MG63 (cell line): ENCODE measurements at places on chromosomes 7 and 10.

DNA sequence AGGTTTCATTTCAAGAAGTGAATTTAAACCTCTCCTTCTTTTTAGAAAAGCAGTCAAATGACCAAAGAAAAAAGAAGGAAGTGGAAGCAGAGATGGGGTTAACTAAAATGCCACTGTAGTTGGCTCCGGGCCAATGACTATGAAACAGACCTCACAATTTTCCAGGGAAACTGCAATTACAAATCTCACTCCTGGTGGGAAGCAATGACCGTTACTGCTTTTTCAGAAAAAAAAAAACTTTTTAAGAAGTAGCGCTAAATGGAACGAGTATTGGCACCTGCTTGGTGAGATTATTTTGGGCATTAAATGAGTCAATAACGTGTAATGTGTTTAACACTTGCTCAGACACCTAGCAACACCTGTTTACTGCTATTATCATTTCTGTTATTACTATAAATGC lies 1.2 kb downstream of the SFRP4 start:
- DNase-seq, result no peak

DNA sequence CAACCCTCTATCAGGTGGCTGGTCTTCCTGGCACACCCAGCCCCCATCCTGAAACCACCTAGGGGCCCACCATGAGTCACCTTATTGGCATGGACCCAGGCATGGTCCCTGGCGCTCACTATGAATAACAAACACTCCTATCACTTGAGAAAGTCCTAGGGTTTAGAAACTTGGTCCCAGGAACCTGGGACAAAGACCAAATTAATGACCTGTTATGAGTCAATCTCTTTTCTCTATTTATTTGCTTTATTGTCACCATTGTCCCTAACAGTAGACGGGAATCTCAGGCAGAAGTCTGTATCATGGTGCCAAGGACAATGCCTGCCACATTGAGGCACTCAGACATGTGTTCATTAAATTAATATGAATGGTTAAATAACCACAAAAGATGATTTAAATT lies 599.6 kb upstream of the C7orf33 start:
- no peak for DNase-seq

GRCh38 chr10:96584035-96584434 lies 2.8 kb downstream of the TM9SF3 start:
- no peak for DNase-seq

DNA sequence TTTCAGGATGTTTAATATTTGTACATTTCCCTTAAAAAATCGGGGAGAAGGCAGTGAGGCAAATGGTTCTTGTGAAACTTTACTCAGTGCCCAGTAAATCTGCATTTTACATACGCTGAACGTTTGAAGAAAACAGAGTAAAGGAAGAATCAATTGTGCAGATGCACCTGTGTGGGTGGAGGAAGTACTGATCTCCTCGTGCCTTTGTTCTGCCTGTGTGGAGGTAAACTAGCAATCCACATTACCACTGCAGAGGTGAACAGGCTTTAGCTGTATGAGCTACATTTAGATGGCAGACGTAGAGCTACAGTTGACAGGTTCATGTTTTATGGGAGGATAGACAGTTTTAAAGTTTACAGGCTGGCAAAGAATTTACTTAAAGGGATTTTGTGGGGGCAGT lies 62.7 kb upstream of the VIPR2 start:
- DNase-seq, result no peak

DNA sequence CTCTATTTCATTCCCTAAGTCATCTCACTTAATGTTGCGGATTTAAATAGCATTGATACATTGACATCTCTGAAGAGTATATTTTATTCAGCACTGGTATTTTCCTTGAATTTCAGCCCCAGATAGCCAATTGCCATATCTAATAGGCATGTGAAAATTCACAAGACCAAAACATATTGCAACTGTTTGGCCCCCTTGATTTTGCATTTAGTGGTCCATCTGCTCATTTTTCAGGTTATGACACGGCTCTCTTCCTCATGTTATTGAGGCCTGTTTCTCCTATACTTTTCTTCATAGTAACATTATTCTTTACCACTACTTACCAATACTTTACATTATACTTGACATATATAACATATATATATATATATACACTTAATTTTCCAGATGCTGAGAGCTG lies 43.7 kb downstream of the MKLN1 start:
- no peak for DNase-seq

GRCh38 chr10:33927347-33927746 lies 592.9 kb upstream of the NRP1 start:
- no peak for DNase-seq

DNA sequence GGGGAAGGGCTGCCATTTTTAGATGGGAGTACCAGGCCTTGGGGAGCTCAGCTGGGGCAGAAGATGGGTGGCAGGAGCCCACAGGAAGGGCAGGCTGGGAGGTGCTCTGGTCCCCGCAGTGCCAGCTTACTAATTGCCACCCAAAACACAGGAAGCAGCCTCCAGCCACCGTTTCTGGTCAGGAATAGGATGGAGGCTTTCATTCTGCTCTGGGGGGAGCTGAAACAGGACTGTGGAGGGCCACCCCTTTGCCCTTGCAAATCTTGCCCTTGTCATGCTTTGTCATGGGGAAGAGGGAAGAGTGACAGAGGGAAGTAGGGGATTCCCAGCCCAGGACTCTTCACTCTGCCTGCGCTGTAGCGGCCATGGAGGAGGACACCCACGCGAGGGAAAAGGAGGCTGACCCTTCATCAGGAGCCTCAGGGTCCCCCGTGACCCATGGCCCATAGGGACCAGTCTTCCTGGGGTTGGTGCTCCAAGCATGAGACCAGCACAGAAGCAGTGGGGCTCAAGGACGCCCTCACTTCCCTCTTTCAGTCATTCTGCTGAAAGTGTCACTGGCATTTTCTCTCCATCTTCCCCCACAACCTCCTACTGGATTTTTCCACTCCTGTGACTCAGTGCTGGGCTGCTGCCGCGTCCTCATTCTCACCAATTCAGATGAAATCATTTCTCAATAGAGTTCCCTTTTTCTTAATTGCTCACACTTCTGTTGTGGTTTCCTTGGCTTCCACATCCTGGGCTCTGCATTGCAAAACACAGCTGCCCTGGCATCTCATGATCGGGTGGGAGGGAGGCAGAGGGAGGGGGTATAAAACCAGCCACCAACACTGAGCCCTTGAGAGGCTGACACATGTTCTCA lies 61.9 kb downstream of the MKI67 start:
- DNase-seq, result peak; percentile 55

- no peak for DNase-seq
These were observed 10.6 kb upstream of the ADAM12 start for GRCh38 chr10:126398924-126399323.

GRCh38 chr7:110938165-110938564 lies 152.8 kb upstream of the LRRN3 start:
- no peak for DNase-seq

GRCh38 chr10:101094121-101094879 lies 32.5 kb downstream of the KAZALD1 start:
- no peak for DNase-seq

DNA sequence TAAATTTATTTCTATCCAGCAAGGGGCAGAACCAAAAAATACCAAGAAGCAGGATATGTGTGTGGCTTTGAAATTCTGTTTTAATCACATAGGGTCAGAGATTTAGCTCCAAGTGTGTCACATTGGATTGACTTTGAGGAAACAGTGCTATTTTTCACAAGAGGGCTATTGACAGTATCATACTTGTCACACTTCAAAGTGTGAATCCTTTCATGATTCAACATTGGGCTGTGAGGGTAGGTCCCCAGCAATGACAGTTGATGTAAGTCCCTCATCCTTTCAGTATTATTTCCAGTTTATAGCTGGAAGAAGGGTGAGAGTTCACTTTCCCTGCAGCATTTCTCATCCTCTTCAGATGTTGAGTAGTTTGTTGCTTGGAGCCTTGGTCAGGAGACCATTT lies 7.4 kb downstream of the CCNY start:
- DNase-seq, result no peak

DNA sequence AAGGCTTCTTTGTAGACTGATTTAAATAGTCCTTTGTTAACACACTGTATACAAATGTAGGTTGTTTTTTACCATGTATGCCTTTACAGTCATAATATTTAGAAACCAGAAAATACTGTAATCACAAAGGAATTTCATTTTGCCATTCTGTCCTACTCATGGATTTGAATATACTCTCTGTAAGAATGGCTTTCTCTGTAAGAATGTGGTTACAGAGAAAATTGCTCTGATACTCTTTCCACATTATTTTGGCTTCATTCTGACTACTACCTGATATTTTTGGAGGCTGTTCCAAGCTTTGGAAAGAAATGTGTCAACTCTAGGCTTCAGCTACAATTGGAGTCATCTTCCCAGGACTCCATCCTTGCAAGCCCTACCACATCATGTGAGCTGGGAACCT lies 23.5 kb downstream of the CH25H start:
- no peak for DNase-seq

DNA sequence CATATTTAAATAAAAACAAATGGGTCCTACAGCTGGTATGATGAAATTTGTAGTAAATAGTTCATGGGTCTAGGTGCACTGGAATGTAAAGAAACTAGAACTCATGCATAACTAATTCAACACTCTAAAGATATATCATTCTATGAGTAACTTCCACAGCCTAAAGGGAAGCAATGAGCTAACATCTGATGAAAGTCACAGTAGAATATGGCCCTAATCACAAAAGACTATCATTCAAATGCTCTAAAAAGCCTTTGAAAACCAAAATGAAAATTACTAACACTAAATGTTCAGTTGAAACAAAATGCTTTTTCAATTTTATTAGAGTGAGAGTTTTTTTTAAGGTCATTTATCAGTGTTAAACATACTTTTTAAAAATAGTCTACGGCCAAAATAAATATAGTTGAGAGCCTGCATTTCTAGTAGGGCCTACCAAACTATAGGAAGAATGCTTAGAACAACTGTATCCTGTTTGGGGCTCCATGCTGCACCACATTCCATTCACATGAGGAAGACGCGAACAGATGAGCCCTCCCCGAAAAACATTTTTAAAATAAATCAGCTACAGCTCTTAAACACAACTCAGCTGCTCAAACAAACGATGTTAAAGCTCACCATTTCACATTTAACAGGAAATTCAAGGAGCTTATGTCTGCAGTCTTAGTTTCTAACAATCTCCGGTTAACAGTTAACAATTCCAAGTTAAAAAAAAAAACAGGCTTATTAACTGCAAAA lies 134.5 kb downstream of the NRBF2 start:
- DNase-seq, result peak; percentile 65

DNA sequence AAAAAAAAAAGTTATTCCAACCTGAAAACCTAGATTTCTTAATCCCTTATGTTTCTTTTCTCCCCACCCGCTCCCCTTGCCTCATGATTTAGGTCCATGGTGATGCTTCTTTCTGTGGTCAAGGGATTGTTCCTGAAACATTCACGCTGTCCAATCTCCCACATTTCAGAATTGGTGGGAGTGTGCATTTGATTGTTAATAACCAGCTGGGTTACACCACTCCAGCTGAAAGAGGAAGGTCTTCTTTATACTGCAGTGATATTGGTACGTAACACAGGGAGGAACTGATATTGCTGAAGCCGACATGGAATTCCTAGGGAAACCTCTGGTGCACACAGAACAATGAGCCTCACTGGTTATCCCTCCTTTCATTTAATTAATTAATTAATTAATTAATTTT lies 22.7 kb downstream of the DHTKD1 start:
- no peak for DNase-seq

- DNase-seq, result no peak
These were observed 1.8 kb downstream of the INPP5A start for GRCh38 chr10:132539431-132539839.

- no peak for DNase-seq
These were observed 1.1 kb upstream of the AQP1 start for GRCh38 chr7:30910411-30911073.

GRCh38 chr7:81025360-81025759 lies 106.5 kb upstream of the SEMA3C start:
- no peak for DNase-seq

DNA sequence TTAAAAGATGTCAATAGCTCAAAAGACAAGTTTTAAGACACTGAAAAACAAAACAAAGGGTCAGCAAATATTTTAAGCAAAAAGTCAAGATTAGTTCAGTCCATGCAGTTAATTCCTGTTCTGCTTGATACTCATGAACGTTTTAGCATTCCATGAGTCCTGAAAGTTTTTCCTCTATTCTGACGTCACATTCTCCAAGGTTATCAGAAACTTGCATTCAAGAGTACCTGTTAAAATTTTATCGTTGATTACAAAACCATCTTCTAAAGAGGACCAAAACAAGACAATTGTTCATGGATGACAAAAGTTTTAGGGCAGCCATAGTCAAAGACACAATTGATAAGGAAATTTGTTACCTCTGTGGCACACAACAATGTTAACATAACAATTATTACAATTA lies 52.5 kb upstream of the VOPP1 start:
- DNase-seq, result no peak

DNA sequence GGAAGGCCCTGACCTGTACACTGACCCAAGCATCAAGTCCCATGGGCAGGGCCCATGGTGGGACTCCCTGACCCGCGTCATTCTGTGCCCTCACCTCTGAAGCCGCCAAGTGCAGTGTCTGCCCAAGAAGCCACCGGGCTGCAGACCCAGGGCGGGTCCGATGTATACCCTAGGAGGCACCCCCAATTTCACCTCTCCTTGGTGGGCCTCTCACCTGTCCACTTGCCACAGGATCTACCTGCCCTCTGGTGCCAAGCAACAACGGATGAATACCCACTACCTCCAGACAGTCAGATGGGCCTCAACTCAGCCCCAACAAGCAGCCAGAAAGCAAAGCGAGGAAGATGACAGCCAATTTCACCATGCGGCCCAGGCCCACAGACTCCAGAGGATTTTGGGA lies 92.6 kb downstream of the CTBP2 start:
- no peak for DNase-seq

DNA sequence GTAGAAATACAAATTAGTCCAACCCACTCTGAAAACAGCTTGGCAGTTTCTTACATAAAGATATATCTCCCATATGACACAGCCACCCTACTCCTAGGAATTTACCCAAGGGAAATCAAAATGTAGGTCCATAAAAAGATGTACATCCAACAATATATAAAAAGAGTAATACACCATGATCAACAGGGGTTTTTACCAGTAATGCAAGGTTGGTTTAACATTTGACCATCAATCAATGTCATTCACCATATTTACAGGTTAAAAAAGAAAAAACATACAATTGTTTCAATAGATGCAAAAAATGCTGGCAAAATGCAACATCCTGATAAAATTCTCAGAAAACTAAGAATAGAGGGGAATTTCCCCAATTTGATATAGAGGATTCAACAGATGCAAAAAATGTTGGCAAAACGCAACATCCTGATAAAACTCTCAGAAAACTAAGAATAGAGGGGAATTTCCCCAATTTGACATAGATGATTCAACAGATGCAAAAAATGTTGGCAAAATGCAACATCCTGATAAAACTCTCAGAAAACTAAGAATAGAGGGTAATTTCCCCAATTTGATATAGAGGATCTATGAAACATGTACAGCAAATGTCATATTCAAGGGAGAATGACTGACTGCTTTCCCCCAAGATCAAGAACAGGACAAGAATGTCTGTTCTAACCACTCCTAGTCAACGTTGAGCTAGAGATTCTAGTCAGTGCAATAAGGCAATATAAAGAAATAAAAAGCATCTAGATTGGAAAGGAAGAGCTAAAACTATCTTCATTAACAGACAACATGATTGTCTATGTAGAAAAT lies 13.7 kb downstream of the ADAP1 start:
- DNase-seq, result no peak
